ENCODE measurements at places on chromosomes 16 and 17.

DNA sequence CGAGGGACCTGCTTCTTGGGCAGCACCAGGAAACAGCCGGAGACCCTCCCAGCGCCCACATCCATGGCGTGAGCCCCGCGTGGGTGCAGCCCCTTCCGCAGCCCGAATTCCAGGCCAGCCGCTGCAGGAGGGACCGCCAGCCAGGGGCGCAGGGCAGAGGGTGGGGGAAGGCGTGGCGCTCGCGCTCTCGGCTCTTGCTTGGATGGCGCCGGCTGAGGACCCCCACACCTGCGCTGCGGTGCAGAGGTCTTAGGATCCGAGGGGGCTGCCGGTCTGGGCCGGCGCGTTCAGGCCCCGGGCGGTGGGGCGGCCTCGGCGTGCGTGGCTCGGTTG lies 28.8 kb downstream of the ACTG1 start:
- DNase-seq: no peak

DNA sequence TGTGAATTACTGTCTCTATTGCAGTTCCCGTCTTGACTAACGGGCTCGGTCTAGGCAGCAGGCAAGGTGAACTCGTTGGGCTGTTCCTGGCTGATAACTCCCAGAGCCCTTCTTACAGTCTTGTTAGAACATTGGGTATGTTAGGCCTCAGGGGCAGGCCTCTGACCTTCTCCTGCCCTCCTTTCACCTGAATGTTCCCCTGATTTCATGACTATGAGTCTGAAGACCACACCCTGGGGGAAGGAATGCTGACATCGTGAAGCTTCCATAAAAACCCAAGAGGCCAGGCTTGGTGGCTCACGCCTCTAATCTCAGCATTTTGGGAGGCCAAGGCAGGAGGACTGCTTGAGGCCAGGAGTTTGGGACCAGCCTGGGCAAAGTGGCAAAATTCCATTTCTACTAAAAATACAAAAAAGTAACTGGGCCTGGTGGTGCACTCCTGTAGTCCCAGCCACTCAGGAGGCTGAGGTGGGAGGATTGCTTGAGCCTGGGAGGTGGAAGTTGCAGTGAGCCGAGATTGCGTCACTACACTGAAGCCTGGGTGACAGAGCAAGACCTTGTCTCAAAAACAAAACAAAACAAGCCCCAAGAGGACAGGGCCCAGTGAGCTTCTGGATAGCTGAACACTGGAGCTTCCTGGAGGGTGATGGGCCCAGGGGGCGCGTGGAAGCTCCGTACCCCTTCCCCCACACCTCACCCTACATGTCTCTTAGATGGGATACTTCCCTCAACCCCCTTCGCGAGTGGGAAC lies 47.8 kb upstream of the FBXO47 start:
- no peak for DNase-seq

- no peak for DNase-seq
Measured at GRCh38 chr16:81537721-81538561, 93.3 kb downstream of the CMIP start.

DNA sequence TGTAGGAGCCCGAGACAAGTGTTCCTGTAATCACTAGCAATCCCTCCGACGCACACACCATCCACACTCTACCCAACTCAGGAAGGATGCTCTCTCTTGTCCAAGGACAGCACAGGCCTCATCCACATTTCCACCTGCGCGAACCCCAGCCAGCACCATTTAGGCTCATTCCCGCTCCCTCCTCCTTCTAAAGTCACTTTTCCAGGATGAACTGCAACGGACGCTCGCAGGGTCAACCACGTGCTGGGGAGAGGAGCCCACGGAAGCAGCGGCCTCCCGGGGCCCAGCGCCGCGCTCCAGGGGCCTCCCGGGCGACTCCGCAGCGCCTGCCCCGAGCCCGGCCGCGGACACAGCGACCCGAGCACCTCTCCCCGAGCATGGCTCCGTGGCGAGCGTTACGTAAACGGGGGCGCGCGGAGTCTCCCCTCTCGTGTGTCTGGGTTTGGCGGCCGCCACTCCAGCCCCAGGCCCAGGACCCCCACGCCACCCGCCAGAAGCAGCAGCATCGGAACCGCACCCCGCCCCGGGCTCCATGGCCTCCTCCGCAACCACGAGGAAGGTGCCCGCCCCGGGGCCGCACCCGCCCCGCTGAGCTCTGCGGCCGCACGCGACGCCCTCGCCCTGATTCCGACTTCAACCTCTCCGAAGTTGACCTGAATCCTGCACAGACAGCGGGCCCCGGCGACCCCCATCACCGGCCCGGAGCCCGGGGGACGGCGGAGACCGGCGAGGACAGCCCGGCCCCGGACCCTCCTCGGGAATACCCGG lies 668 bp downstream of the USP36 start:
- peak; percentile 55 for DNase-seq
